ENCODE measurements at places on chromosomes 3 and 15.

GRCh38 chr15:32705446-32705845 lies 12.4 kb upstream of the GREM1 start:
- no peak for DNase-seq

DNA sequence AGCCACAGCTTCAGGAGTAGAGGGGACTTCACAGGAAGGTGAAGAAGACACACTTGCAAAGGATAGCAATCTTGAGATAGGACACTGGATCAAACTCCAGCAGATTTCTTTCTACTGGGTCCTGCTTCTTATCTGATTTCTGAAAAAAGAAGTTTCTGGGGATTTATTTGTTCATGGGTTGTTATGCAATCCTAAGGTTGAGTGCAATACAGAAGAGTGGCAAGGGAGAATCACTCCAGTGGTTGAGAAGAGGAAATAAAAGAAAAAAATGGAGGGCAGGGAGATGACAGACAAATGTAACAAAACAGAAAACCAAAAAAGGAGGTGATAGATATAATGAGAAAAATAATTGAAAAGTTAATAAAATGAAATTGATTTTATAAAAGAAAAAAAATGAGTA lies 858.3 kb downstream of the TUSC7 start:
- no peak for DNase-seq

DNA sequence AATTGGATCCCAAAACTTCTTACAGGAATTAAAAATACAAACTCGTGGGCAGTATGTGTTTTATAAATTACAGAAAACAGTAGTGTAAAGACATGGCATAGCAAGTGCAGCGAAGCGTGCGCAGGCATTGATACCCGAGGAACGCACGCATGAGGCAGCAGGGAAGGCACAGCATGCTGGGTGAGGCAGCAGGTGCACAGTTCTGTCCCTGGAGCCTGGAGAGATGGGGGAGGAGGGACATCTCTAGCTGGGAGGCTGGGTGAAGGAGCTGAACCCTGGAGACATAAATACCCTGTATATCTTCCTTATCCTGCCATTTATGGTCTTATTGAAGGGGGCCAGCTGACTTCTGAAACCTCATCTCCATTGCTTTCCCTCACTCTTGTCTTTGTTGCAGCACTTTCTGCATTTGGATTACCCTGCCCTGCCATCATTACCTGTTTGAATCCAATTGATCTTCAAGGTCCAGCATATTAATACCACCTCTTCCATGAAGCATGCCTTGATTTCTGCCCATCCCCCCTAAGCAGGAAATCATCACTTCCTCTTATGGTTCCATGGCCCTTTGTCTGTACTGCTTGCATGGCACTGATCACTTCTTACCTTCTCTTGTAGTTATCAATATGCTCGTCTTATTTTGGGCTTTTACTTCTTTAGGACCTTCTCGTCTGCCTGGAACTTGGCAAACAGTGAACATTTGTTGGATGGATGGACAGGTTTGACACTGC lies 20.5 kb downstream of the LPP start:
- no peak for DNase-seq

DNA sequence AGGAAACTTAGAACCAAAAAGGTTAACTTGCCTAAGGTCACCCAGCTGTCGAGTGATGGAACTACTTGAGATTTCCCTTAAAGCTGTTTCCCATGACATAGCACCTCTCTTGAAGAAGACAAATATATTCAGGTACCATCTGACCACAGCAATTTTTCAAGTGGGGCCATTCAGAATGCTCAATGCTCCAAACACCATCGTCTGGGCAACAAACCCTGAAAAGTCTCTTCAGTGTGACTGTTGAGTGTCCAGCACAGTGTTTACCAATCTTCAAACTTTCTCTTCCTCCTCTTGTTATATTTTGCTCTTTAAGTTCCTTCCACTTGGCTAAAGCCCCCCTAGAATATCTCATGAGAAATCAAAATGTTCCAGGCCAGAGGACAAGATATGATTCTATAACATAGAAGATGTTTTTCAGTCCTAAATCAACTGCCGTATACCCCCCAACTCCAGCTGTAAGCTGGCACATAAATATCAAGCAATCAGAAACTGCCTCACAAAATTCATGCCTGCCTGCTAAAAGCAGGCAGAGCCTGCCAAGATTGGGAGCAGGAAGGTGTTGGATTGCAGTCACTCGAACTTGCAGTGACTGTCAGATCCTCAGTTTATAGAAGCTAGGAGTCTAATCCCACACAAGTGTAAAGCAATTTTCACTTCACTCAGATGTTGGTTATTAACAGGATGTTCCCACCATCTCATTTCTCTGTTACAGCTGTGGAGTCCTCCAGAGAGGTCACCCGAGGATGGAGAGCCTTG lies 230.5 kb upstream of the MRPL3 start:
- no peak for DNase-seq

GRCh38 chr15:47897525-47897924 lies 180.2 kb downstream of the SEMA6D start:
- no peak for DNase-seq

DNA sequence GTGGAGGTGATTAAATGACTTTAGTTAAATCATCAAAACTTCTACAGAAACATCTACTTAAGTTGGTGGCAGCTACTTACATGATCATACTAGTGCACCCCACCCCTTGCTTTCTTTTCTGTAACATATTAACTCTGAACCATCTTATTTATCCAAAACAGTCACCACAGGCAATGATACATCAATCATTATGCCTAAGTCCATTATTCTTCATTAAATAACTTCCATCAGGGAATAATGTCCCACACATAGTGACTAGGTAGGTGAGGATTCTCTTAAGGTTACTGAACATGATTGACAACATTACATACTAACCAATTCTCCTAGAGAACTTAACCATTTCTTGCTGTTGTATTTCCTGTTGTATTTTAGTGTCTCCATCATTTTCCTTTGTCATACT lies 210.2 kb downstream of the NR1D2 start:
- no peak for DNase-seq

- no peak for DNase-seq
These were observed 93.7 kb downstream of the ABI3BP start for GRCh38 chr3:100899440-100900091.

DNA sequence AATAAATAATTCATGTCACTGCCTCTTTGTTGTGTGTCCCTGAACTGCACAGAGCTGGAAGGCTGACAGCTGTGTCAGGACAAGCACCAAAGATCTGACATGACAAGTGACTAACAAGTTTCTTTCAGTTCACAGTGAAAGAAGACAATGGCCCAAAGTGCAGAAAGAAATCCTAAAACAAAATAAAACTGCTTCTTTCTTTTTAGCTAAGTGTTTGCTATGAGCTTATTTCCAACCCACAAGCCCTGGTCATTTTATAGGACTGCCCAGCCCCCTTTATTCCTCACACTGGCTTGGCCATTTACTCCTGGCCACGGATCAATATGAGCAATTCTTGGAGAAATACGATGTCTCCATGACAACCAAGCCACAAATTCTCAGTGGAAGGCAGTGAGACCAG lies 238.5 kb downstream of the WDR72 start:
- no peak for DNase-seq

DNA sequence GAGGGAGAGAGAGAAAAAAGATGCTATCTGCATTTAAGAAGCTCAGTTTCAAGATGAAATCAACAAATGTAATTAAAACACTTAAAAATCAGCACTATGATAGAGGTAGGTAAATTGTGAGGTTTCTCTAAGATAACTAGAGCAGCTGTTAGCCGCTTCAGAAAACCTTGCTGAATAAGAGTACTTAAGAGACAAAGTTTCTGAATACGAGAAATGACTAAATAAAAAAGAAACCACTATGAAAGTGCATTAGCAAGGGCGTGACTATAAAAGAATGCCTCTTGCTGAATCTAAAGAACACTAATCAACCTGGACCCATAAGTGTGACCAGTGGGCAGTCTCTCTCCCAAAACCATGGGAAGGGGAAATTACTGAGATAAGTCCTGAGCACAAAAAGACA lies 41.8 kb downstream of the IQCB1 start:
- no peak for DNase-seq

DNA sequence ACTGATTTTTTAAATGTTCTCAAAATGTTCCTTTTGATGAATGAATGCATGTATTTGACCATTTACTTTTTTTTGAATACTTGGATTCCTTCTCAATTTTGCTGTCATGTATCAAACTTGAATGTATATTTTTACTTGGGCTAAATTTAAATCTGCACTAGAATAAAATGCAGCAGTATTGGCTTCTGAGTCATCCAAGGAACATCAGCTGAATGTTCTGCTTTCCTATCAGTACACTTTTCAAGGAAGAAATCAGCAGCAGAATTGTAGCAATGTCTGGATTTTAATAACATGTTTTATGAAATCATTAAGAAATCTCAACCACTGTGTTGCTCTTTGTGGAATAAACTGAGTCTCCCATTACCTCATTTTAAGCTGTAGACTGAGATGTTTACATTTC lies 57.0 kb upstream of the COL6A6 start:
- DNase-seq = no peak

- DNase-seq = no peak
These were observed 72.4 kb downstream of the BFSP2 start for GRCh38 chr3:133472242-133472641.

DNA sequence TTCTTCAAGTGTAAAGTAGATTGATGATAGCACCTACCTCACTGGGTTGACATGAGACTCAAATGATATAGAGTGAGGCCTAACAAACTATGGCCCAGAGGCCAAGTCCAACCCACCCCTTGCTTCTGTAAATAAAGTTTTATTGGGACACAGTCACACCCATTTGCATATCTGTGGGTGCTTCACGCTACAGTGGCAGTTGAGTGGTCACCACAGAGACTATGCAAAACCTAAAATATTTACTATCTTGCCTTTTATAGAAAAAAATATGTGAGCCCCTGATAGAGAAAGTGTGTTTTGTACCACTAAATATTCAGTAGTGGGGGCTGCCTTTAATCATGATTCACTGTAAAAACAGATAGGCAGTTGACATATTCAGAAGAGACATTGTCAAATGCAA lies 38.0 kb downstream of the ACAN start:
- DNase-seq = no peak

DNA sequence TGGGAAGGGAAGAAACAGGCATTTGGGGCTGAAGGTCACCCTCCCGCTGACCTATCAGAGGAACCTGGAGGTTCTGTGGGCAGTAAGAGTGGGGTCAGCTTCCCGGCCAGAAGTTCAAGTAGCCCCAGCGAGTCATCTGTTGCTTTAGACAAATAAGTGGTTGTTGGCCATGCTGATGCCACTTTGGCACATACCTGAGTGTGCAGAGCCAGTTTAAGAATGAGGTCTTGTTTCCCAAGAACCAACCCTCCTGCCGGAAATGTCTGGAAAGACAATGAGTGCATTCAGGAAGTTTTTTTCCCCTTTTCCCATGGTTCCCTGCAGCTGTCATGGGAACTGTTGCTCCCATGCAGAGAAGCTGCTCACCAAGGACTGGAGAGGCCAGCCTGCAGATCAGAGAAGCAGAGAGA lies 166.7 kb downstream of the ZNF621 start:
- no peak for DNase-seq

GRCh38 chr15:38070778-38071177 lies 136.3 kb downstream of the TMCO5A start:
- DNase-seq = no peak

DNA sequence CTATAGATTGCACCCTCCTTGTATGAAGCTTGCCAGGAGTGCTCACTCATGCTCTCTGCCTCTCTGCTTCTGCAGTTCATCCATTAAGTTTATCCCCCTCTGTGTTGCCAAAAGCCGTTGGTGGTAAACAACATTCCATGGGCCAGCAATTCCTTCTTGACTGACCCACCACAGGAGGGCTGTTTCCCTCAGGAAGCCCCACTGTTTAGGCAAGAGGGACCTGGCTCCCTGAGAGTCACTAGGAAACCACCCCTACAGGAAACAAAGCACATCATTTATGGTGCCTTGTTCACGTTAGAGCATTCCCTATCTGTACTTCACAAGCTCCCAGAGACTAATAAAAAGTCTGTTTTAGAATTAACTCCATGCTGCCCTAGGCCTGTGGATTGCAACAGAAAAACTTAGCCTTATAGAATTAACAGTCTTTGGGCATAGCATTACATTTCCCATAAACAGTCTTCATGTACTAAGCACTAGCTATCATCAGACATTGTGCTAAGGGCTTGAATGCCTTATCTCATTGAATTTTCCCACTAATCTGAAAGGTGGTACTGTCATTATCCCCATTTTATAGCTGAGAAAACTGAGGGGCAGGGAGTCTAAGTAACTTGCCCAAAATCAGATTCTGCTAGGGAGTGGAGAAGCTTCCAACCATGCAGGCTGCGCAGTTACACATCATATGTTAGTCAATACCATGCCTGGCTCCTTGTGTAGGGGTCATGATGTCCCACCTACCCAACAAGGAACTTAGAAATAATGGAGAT lies 149.9 kb downstream of the SHQ1 start:
- no peak for DNase-seq

- no peak for DNase-seq
These were observed 2.4 kb downstream of the CPLX3 start for GRCh38 chr15:74828835-74829234.

- DNase-seq = no peak
These were observed 10.8 kb downstream of the TBC1D21 start for GRCh38 chr15:73884159-73884558.

DNA sequence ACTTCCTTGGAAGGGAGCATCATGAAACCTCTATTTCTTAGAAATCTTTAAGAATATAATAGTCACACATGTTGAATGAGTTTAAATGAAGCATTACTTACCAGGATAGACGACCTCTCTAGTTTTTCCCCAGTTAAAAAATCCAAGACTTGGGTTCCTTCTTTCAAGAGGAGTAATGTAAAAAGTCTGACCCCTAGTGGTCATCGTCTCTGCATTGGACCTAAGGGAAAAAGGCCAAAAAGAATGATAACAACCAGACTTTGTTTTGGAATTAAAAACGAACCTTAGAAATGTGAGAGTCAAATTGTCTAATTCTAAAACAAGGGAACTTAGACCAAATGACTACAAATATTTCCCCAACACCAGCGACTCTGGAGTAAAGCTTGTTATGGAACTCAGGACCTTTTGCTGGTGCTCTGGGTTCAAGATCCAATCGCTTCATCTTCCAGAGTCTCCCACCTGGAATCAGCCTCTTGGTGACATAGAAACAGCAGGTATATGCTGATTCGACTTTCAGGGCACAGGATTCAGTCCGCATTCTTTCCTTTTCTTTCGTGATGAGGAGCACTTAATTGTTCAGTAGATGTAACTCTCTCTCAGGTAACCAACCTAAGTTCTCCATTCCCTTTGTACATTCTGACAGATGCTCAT lies 214.8 kb upstream of the TPRG1 start:
- no peak for DNase-seq

- DNase-seq = no peak
These were observed 779.6 kb upstream of the ARPP21 start for GRCh38 chr3:34859746-34860145.

DNA sequence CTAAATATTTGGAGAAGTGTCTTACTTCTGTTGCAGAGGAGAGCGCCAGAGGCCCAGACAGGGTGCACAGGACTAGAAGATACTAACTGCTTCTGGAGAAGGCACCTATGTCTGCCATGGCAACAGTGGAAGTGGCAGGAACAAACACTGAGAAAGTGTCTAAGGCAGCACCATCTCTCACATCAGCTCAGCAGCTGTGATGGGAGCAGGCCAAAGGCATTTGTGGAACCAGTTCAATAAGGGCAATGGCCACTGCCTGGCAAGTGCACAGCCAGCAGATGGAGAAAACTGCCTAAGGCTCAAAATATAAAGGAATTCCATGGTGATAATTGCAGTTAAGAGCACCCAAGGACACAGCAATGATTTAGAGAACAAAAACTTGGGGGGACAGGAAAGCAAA lies 563.0 kb upstream of the CCDC54 start:
- DNase-seq = no peak

Data from activated T-helper 9 cell treated with anti-CD3 and anti-CD28 coated beads, Interleukin-2, amount 50 U/mL, for 16 hours (primary cell).